SK-N-SH treated with all-trans-retinoic acid at 6 μM for 48 hours (cell line): ENCODE measurements at places on chromosomes 2 and 18.
A peak's percentile ranks its signal among the peaks of the same experiment; 100 is the strongest.

DNA sequence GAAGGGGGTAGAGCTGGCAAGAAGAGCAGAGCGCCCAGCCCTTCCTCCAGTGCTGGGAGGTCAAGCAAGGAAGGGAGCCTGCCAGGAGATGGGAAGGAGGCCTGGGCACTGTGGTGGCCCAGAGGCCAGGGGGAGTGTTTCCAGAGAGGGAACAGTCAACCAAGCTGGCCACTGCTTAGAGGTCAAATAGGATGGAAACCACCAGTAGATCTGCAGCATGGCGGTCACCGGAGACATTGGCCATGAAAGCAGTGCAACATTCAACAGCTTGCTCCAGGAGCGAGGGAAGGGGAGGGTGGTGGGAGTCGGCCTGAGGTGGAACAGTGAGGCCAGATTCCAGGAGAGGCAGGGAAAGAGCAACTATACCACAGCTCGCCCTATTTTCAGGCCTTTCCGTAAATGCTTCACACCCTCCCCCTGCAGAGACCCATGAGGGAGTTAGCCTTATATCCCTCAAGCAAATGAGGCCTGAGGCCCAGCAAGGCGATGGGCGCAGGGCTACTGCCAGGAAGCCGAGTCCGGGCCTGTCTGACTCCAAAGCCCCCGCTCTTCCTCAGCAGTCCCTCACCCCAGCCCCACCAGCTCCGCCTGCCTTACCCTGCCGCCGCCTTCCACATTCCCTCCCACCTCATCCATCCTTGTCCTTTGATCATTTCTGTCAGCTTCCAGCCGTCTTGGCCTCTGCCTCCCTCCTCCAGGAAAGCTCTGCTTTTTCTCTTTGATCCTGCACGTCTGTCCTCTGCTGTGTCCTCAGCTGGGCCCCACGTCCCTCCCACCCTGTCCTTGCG lies 17.0 kb downstream of the KCNK3 start:
- ATAC-seq: no peak

GRCh38 chr2:171923206-171923605 lies 945 bp downstream of the HAT1 start:
- ATAC-seq: peak; percentile 73

DNA sequence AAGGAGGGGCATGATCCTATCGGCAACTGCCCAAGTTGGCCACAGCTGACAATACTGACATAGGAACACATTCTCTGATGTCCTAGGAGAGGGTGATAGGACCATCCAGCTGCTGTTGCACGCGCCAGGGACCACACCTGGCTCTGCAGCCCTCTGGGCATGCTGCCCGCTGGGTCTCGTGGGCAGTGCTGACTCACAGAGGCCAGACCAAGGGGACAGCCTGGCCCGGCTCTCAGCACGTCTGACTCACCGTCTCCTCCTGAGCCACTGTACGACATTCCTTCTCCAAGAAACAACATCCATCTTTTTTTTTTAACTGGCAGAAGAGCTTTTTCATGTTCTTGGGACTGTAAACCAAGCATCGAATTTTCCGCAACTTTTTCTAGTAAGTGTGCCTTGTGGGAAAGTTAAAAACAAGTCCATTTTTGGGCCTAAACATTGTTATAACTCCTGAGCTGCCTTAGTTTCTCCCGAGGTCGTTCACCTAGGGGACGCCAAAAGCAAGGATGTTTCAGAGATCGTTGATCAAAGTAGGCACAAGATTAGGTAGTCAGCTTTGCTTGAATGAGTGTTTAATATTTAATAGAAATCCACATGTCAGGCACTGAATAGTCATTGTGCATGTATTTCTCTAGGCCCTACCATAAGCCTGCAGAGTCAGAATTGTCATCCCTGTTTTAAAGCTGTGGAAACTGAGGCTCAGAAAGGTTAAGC lies 100.3 kb downstream of the TTC32 start:
- ATAC-seq: peak; percentile 97

- ATAC-seq: peak; percentile 92
Observed at GRCh38 chr2:176115883-176116813, at the start of gene HOXD10. Gene HOXD10 (plus strand): TSS chr2:176116778. CDS start chr2:176116834, 56 bp downstream.

DNA sequence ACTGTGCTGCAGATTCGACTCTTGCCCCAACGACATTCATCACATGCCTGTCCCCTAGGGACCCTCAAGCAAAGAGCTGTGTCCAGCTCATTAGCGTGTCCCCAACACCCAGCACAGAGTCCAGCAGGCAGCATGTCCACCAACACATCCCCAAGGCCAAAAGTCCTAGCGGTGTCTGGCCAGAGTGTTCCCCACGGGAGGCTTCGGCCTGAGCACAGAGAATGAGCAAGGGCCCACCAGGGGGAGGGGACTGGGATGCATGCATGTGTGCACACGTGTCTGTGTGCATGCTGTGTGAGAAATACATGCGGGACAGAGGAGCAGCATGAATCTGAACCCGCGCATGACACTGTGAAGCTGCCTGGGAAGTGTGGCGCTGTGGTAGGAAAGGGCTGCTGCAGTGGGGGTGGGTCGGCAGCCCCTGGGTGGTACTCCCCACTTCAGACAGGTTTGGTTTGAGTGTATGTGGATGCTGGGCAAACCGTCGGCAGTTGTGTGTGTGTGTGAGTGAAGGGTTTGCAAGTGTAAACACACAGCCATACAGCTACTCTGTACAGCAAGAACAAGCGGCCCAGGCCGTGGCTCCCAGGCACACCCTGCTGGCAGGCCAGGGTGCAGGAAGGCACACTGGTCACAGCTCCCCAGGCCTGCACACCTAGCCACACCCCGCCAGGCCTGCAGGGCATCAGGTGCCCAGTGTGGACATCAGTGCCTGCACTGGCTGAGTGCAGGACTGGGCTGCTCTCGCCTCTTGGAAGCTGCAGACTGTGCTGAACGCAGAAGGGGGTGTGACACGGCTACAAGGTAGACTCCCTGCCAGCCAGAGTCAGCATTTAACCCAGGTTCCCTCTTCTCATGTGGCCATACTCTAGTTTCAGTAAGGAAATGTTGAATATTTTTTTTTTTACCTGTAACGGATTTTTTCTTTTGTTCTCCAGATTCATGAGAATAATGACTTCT lies 19.5 kb upstream of the HES6 start:
- ATAC-seq: no peak

DNA sequence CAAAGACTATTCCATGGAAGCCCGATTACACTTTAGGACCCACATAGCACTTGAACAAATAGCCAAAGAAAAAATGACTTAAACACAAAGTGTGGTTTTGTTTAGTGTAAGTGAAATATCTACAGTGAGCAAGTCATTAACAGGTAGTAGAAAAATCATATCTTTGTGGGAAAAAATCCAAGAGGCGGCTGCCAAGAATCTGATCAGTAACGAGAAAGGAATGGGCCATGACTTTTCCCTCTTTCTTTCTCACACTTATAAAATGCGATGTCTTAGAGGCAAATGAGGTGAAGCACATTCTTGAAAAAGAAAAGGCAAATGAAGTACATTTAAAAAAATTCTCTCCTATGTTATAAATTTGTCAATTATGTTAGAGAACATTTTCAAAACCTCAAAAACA lies 12.9 kb upstream of the GEMIN6 start:
- ATAC-seq: peak; percentile 72

DNA sequence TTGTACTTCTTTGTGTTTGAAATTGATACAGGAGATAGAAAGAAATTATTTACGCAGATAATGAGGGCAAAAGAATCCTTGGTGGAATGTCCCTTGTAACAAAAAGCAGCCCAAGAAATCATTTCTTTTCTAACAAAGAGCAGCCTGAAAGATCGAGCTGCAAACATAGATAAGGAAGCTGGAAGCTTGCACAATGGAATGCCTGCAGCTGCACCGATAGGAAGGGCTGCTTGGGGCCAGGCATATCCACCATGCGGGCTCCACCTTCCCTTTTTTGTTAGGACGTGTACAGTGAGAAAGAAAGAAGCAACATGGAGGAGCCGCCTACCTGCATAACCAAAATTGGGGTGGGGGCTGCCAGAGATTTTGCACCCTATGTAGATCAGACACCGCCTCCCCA lies 568.7 kb downstream of the METTL4 start:
- no peak for ATAC-seq

DNA sequence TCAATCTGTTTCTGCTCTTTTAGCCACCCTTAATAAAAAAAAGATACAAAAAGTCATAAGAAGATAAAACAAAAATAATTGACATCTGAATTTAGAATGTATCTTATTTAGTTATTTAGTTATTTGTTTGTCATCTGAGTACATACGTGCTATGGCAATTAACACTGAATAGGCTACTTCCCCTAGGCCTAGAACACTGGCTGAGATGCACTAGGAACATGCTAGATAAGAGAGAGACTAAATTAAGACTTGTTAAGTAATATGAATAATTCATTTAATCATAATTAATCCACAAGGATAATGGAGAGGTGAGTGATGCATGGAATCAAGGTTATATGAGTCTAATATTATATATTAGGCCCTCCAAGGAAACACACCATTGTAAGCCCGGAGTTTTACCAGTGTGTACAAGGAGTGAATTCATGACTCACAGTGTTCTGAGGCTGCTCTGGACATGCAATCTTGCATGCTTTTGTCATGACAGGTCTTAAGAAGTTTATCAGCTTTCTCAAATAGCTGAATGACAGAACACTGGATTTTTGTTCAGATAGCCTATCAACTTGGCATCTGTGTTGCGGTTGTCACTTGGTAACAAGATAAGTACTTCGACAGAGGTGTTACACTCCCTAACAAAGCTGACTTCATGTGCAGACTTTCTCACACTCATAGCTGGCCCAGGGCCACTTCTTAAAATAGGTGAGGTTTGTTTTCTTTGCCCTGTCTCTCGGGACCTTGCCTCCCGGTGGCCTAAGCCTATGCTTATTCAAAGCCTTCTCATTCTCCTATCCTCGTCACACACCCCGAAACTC lies 5.0 kb upstream of the SERPINB2 start:
- ATAC-seq: peak; percentile 86

DNA sequence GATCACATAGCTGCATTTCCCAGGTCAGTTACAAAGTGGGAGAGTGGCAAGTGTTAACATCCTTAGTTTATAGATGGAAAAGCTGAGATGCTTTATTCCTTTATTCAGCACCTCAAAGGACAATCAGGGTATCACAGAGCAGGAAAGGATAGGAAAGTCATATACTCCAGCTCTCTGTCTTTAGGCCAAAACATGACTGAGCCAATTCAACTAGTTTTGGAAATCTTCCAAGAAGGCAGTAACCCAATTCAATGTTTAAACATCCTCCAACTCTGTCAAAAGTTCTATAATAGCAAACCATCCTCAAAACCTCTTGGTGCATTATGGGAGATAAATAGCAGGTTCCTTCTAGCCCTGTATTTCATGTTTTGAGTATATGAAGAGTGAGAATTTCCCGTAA lies 25.2 kb downstream of the CASP8 start:
- no peak for ATAC-seq

DNA sequence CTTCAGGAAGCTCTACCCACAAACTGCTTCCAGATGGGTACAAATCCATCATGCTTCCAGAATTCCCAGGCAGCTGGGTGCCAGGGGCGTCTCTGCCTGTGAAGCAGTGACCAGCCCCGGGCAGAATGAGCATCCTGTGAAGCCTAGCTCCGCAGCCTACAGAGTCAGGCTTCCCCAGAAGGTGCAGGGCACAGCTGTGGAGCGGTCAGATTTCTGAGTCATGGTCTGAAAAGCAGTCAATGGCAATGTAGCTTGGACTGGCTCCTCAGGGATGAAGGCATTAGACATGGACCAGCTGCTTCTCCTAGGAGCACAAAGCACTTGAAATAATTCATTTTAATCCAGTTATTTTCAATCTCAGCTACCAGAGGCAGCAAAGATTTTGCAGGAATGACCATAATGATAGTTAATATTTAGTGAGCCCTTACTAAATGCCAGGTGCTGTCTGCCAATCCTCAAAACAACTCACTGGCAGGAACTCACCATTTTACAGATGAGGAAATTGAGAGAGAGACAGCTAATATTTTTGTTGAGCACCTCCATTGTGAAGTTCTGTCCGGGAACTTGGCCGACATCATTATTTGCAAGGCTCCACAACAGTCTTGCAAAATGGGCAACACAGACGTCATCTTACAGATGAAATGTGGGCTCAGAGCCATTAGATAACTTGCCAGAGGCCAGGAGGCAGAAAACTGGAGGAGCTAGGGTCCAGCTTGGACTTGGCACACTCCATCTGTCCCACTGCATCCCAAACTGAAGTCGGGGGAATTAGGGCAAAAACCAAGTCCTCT lies 31.7 kb downstream of the ACMSD start:
- no peak for ATAC-seq

GRCh38 chr2:150595803-150596470 lies 108.5 kb upstream of the RND3 start:
- ATAC-seq: peak; percentile 45

DNA sequence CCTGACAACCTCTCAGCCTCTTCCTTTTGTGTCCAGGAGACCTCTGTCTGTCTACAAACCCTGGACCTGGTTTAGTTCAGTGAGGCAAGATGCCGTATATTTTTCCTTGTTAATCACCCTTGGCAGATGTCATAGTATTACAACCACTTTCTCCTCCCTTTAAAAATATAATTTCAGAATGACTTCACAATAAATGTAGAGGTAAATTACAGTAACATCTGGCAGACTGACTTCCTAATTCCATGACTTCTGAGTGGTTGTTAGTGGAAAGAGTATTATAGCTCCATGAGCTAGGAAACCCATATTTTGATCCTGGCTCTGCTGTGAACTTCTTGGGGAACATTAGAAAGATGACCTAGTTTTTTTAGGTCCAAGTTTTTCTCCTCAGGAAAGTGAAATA lies 39.5 kb downstream of the SPATS2L start:
- ATAC-seq: no peak

DNA sequence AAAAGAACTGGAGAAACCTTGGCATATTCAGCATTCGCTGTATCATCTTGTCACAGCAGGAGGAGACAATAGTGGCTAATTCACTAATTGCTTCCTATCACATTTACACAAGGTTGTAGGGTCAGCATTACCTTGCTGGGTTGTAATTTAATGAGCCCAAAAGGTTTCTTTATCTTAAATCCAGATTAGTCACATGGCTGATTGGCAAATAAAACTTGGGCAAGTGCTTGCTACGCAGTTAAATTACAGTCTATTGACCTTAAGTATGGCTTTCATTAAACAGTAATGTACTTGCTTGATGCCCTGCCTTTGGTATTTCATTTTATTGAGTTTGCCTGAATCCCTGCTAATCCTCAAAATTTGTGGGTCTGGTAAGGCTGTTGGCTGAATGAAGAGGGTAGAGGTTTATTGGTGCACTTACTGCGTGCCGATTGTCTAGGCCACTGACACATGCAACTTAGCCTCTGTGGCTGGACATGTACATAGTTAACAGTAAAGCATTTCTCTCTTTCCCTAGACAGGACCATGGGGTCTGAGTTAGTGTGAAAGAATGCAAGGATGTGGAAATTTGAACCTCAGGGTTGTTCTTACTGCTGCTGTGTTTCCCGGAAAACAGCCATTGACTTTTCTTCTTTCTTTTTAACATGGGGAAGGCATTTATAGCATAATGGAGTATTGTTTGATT lies 34.3 kb downstream of the FMNL2 start:
- ATAC-seq: peak; percentile 90

- ATAC-seq: peak; percentile 28; the same call in 2 of the 3 replicates
Observed at GRCh38 chr2:7736646-7737305, 819.6 kb downstream of the RNF144A start.
